ENCODE measurements at places on chromosomes 5 and 9.

DNA sequence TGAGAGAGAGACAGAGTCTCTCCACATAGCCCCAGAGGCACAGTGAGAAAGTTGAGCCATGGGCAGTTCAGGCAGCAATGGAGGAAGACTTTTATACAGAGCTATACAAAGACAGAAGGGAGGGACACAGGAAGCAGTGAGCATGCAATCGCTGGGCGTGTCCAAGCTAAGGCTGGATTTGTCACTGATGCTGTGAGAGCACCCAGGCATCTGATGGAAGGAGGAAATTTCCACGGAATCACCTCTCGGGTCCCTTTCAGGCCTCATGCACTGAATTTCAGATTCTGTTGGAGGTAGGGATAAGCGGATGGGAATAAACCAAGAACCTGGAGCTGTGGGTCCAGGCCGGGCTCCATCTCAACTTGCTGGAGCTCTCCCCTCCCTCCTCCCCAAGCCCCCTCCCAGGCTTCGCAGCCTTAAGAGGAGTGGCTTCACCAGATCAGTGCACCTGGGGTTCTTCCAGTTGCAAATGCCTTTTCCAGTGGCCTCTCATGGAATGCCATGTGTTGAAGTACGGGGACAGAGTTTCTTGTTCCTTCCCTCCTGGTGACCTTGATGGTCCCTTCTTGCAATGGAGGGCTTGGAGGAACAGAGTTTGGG is 114.8 kb upstream of the ALDH1B1 start:
- no peak for DNase-seq

GRCh38 chr5:103435136-103435889 is 127.3 kb downstream of the NUDT12 start:
- DNase-seq, result no peak

DNA sequence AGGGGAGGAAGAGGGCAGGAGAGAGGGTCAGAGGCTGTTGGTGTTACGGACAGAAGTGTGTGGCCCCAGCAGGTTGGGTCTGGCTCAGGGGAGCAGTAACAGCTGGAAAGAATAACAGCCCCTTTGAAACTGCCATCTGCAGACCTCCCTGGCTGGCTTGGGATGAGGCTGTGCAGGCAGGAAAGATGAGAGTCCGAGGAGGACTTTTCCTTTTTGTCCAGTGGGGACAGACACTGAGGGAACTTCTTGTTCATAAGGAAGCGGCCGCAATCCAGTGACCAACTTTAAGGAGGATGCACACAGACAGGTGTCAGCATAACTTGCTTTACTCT is 14.8 kb upstream of the PLEKHG4B start:
- no peak for DNase-seq

GRCh38 chr5:145826895-145827674 is 8.1 kb downstream of the PRELID2 start:
- DNase-seq, result no peak

DNA sequence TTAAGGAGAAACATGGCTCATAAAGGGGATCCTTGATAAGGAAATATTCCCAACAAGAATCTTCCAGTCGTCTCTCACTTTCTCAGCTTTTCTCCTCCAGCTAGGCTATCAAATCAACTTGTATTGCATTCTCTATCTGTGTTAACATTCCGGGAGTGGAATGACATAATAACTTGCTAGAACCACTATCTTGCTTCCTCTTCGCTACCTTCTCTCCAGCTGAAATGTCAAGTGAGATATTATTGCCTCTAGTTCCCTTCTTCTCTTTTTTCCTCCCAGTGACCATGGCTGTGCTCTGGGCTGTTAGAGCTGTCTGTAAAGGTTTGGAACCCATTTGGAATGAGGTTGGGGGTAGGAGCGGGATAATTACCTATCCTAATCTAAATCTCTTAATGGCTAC is 1329.5 kb upstream of the WWC1 start:
- DNase-seq, result no peak

DNA sequence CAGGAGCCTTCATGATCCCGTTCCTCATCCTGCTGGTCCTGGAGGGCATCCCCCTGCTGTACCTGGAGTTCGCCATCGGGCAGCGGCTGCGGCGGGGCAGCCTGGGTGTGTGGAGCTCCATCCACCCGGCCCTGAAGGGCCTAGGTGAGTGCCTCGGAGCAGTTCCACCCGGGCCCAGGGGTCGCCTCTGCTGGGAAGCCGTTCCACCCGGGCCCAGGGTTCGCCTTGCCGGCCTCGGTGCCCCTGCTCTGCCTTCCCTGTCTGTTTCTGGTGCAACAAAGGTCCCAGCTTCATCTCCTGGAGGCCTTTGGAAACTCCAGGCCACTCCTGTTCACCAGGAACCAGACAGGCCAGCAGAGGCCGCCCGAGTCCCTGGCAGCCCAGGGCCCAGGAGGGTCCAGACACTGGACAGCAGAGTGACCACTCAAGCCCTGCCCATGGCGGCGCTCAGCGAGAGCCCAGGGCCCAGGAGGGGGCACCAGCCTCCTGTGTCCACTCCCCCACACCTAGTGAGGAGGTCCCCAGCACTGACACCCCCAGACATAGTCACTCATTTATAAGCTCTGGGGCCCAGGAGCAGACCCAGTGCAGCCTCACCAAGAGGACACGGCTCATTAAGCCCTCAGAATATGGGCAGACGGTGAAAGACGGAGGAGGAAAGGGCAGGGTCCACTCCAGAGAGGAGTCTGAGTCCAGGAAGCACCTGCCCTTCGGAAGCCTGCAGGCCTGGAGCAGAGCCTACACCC is 7.5 kb downstream of the SLC6A19 start:
- DNase-seq, result no peak

GRCh38 chr5:120955795-120956194 is 491.7 kb downstream of the PRR16 start:
- no peak for DNase-seq

- no peak for DNase-seq
Observed at GRCh38 chr9:32884482-32884881, 101.1 kb downstream of the TMEM215 start.

- DNase-seq, result no peak
Observed at GRCh38 chr5:8060953-8061429, 192.0 kb downstream of the MTRR start.

- DNase-seq, result no peak
Observed at GRCh38 chr5:58043032-58043945, 416.6 kb downstream of the PLK2 start.

DNA sequence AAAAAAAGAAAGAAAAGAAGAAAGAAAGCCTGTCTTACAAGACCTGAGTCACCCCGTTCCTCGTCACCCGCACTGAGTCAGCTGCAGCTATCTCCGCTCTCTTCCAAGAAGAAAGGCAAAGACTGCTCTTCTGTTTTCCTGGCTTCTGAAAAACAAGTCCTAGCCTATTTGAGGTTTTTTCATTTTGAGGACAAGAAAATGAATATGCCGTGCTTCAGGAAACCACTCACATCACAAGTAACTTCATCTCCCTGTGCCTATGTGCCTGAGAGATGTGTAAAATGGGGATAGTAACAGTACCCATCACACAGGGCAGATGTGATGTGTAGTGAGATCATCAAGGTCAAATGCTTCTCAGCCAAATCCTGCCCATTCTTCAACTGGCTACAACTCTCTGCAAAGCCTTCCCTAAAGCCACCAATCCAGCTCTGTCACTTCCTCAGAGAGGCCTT is 78.4 kb downstream of the GLDC start:
- peak; percentile 70 for DNase-seq

DNA sequence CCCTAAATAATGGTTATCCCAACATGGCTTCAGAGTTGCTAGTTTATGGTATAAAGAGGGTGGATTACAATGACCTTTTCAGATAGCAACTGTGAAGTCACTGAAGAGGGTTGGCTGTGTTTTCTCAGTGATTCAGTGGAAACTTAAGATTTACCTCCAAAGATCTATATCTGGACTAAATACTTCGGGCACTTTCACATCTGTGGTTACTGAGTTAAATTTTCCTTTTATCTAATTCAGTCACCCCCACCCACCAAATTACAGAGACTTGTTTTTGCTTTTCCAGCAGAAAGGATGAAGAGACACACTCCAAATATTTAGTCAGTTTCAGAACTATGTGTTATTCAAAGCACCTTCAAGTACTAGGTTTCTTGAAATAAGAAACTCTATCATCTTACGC is 573.2 kb downstream of the CCDC171 start:
- no peak for DNase-seq

GRCh38 chr9:127589955-127590370 is 22.1 kb upstream of the STXBP1 start:
- peak; percentile 64 for DNase-seq

DNA sequence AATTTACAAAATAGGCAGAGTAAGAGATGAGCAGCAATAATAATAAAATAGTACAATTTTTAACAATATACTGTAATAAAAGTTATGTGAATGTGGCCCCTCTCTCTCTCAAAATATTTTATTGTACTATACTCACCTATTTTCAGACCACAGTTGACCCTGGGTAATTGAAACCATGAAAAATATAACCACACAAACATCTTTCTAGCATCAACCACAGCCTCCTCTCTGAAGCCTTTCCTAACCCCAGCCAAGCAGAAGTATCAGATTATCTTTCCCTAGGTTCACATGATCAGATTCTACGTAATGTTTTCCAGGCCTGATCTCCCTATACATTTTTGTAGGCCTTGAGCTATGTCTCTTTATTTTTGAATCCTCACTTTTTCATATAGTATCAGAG is 35.2 kb downstream of the DNAH5 start:
- no peak for DNase-seq

GRCh38 chr9:125387861-125388524 is 126.4 kb downstream of the GAPVD1 start:
- DNase-seq, result no peak

- no peak for DNase-seq
Observed at GRCh38 chr5:13745508-13745907, 199.0 kb downstream of the DNAH5 start.

- no peak for DNase-seq
Observed at GRCh38 chr5:135439231-135440205, 7.6 kb downstream of the DCANP1 start.

DNA sequence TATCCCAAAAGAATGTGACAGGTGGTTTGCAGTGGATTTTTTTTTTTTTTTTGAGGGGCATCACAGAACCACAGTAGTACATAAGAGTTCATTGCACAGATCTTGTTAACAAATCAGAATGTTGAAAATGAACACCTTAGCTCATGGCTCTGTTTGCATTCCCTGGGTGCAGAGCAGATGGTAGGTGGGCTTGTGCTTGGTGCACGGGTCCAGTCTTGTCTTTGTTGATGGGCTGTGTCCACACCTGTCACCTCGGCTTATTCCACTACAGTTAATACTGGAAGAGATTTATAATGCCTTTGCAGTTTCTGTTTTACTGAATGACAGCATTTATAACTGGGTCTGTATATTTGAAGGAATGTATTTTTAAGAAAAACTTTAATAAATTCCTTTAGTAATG is 146.6 kb downstream of the KDM4C start:
- DNase-seq, result no peak

DNA sequence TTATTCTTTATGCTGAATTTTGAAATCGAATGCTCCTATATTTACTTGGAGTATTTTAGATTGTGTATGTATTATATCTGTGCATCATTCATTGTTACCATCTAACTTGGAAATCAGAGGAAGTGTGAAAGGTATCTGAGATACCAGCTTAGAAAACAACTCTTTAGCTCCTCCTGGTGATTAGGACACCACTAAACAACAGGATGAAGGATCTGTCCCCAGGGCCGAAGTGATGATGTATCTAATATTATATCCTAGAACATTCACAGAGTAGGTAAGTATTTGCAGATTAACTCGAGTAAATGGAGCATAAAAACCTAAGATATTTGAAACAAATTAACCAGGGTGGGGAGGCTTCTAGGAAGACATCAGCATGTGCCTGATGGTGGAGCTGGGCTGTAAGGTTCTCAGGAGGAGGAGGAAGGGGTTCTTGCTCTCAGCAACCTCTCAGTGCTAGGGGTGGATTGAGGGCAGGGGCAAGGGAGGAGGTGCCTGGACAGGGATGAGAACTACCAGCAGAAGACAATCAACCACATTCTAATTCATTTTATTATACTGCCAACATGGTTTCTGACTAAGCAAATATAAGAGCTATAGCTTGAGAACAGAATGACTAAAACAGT is 2.6 kb upstream of the NFIL3 start:
- DNase-seq, result no peak

- DNase-seq, result no peak
Observed at GRCh38 chr5:58504766-58505165, 13.5 kb downstream of the GAPT start.

Data from suppressor macrophage (primary cell).